Cardiac septum (tissue), 1 donor: ENCODE measurements at places on chromosomes 1 and 21. TPM values are rescaled to one million over a fixed set of nuclear protein-coding genes. Genes with fewer than 3 reads are reported as not detected.

DNA sequence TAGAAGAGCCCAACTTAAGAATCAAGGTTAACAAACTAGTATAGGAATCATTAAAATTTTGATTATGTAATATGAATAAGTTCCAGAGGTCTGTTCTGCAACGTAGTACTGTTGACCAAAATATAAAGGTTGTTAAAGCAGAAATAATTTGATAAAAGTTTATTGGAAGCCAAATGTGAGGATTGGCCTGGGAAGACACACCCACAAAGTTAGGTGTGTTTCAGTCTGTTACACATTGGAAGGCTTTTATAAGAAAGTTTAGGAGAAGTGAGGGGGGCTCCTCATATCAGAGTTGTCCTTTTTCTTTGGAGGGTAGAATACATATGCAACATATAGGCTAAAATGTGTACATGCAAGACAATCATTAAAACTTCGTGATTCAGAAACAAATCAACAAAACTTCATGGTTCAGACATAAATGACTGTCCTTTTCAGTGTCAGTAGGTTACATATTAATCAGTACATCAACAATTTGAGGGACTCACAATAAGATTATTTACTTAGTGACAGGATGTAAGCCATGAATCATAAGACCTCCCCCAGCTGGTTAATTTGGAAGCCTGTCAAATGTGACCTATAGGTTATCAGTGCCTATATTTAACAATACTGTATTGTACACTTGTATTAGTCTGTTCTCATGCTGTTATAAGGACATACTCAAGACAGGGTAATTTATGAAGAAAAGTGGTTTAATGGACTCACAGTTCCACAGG lies 245.0 kb upstream of the B3GALT2 start:
- DNase-seq, result no peak

GRCh38 chr1:202815120-202815519 lies 4.4 kb downstream of the PCAT6 start:
- DNase-seq, result no peak

DNA sequence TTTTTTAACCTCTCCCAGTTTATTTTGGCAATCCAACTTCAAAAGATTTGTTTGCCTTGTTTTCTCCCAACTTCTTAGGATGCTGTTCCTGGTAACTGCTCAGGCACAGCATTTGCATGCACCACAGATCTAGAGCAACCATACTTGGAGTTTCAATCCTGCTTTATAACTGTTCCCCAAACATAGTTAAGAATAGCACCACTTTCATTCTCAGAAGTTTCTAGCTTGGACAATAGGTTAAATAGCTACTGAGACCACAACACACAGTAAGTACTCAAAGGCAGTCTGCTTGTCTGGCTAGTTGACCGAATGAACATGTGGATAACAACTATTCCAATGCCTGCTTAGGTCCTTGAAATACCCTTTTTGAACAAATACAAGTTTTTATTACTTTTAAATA lies 76.8 kb downstream of the FOXJ3 start:
- DNase-seq, result no peak

- DNase-seq, result no peak
Observed at GRCh38 chr21:18354947-18355346, 48.6 kb downstream of the TMPRSS15 start.

The FAM3B gene
- total RNA-seq, result not detected

DNA sequence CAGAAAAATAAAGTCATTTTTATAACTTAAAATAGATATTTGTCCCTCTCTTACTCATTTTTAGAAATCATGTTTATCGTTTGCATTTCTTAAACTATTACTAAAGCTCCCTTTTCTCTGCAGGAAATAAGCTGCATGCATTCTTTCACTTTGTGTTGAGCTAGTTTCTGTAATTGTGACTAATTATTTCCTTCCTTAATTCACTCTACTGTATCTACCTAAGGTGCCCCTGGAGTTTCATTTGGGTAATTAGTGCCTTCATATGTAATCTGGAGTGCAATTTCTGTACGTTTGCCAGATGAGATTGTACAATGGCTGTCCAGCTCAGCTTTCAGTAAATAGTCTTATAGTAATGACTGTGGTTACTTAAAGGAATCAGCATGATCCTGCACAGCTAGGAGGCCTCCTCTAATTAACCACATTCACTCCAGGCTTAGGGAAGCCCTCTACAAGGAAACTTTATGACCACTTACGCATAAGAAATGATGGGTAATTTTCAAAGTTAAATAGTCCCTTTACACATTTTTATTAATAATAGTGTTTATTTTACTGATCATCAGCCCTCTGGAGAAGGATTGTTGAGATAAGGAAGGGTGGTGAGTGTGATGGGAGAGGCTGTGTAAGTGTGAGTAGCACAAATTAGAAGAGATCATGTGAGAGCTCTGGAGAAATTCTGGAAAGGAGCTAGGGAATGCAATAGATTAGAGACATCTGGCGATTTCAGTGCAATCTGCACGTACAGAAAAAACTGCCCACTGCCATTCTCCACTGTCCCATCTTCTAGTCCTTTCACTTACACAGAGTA lies 86.8 kb downstream of the LRRC8C start:
- DNase-seq, result no peak
